CD4-positive, alpha-beta T cell (primary cell): ENCODE measurements at places on chromosomes 3 and 15. TPM values are rescaled to one million over a fixed set of nuclear protein-coding genes. Genes with fewer than 3 reads are reported as not detected.

GRCh38 chr3:72042397-72043203, 257.7 kb upstream of the PROK2 start:
- no peaks in the 10 kb centered on the region for H3K36me3 ChIP-seq
- H3K4me1 ChIP-seq, result no peaks in the 10 kb centered on the region
- no peak for DNase-seq
- H3K27me3 ChIP-seq, result peaks cover 5% of the 10 kb centered on the region
- H3K27ac ChIP-seq, result no peak overlapping the region

DNA sequence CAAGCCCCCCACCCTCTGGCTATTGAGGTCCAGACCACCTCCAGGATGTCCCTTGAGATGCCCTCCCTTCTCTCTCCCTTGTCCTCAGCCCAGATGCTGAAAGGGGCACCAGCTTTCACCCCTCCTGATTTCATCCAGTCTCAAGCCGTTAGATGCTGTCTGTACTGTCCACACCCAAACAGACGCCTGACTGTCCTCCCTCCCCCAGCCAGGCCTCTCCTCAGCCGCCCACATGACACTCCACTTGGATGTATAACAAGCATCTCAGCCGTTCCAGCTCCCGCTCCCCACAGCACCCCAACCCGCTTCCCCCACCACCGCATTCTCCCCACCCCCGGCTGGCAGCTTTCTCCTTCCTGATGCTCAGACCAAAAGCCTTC, 25.0 kb upstream of the CYP11A1 start:
- no peak for DNase-seq
- H3K27me3 ChIP-seq, result no peaks in the 10 kb centered on the region
- H3K4me1 ChIP-seq, result no peaks in the 10 kb centered on the region
- H3K27ac ChIP-seq, result no peak overlapping the region
- H3K4me3 ChIP-seq, result no peak overlapping the region
- H3K36me3 ChIP-seq, result no peaks in the 10 kb centered on the region

DNA sequence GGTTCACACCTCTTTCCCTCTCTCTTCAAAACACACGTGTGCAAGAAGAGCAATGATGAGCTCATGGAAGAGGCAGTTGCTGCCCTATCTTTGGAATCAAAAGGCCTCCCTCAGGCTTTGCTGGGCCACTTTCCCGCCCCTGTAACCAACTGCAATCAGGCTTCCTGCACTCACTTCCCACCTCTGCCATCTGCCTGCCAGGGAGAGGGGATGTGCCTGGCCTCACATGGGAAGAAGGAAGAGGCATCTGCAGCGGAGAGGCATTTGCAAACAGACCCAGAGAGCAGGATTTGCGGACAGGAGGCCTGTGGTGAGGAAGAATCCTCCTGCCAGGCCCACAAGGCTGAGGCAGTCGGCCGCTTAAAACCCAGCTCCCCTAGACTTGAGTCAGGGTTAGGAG, 175.6 kb upstream of the ATP10A start:
- H3K36me3 ChIP-seq, result no peaks in the 10 kb centered on the region
- no peaks in the 10 kb centered on the region for H3K27me3 ChIP-seq
- DNase-seq, result no peak
- no peaks in the 10 kb centered on the region for H3K4me1 ChIP-seq
- no peak overlapping the region for H3K4me3 ChIP-seq

- no peak overlapping the region for H3K4me3 ChIP-seq
- peak overlapping the region; percentile 42 for H3K27ac ChIP-seq
- H3K4me1 ChIP-seq, result peaks cover 27% of the 10 kb centered on the region
- no peak for DNase-seq
- peaks cover 46% of the 10 kb centered on the region for H3K36me3 ChIP-seq
- no peaks in the 10 kb centered on the region for H3K27me3 ChIP-seq
These were observed 15.5 kb upstream of the ZBED2 start for GRCh38 chr3:111610612-111611054.

DNA sequence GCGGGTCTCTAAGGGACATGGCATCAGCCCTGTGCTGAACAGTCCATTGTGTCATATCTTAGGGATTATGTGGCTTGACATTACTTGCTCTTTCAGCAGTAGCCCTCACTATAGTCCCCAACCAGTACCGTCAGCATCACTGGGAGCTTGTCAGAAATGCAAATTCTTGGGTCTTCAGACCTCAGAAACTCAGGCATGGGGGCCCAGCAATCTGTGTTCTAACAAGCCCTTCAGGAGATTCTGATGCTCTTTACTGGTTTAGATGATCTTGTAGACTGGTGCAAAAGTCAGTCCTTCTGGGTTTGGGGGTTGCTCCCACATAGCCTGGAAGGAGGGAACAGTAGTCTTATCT, 39.0 kb upstream of the TRAK1 start:
- H3K27ac ChIP-seq, result no peak overlapping the region
- no peaks in the 10 kb centered on the region for H3K36me3 ChIP-seq
- H3K4me3 ChIP-seq, result no peak overlapping the region
- DNase-seq, result no peak
- peaks cover 4% of the 10 kb centered on the region for H3K4me1 ChIP-seq
- H3K27me3 ChIP-seq, result no peaks in the 10 kb centered on the region

DNA sequence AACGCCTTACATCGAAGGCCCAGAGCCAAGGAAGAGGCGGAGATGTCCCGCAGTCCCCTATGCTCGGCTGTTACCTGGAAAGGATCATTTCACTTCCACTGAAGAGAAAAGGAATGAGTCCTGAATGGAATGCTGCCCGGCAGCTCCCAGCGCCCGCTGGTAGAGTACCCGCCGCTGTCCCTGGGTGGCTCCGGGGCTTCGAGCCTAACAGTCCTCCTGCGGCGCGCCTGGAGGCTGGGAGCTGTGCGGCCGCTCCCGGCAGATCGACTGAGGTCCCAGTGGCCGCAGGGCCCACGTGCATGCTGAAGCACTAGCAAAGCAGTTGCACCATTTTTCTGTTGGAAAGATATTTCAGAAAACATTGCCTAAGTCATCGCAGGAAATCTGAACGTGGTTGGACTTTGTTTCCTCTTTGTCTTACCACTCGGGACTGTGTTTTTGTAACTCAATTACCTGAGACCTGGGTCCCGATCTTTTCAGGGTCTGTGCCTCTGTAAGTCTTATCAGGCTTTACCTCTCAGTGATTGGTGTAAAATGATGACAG, 984 bp downstream of the RNU6-1 start:
- peak overlapping the region; percentile 85 for H3K4me3 ChIP-seq
- H3K36me3 ChIP-seq, result no peaks in the 10 kb centered on the region
- H3K27ac ChIP-seq, result peak overlapping the region; percentile 73
- peaks cover 25% of the 10 kb centered on the region for H3K27me3 ChIP-seq
- DNase-seq, result no peak
- peaks cover 55% of the 10 kb centered on the region for H3K4me1 ChIP-seq

DNA sequence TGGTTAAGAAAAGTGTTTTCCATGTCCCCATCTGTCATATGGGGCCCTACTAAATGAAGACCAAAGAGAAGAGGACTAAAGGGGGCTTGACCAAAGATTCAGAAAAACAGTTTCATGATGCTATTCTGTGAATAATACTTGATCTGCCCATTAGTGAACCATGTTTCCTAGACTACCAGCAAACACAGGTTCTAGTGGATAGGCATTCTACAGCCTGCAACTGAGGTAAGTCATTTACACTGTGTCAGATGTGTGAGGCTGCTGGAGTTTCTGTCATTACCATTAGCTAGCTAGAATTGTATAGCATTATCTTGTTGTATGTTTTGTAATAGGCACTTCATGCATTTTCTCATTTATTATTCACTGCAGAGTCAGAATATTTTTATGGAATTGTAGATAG, 6.6 kb downstream of the GPR171 start:
- no peak for DNase-seq
- H3K4me3 ChIP-seq, result no peak overlapping the region

GRCh38 chr3:37819591-37819990, 42.1 kb upstream of the CTDSPL start:
- DNase-seq, result no peak
- H3K4me3 ChIP-seq, result no peak overlapping the region
- peaks cover 2% of the 10 kb centered on the region for H3K27me3 ChIP-seq
- no peak overlapping the region for H3K27ac ChIP-seq

DNA sequence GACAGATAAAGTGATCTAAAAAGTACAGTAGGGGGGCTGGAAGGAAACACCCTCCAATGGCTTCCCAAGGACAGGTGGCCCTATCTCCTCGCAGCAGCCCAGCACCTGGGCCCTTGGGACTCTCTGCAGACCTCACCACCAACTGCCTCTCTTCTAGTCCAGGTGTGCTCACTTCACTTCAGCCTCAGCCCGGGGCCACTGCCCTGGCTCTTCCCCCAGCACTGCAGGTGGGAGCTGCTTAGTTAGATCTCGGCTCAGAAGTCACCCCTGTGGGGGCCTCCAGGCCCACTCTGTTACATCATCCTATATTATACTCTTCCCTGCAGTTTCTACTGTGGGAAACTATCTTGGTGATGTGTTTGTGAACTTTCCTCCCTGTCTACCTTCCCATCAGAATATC, 2.0 kb downstream of the KLF15 start:
- H3K4me3 ChIP-seq, result no peak overlapping the region
- no peak for DNase-seq
- H3K36me3 ChIP-seq, result no peaks in the 10 kb centered on the region
- no peak overlapping the region for H3K27ac ChIP-seq

GRCh38 chr3:65851827-65852226, 186.9 kb downstream of the MAGI1 start:
- no peak overlapping the region for H3K4me3 ChIP-seq
- H3K36me3 ChIP-seq, result no peaks in the 10 kb centered on the region
- H3K4me1 ChIP-seq, result no peaks in the 10 kb centered on the region
- no peaks in the 10 kb centered on the region for H3K27me3 ChIP-seq
- no peak for DNase-seq
- no peak overlapping the region for H3K27ac ChIP-seq

GRCh38 chr3:197880491-197881269, 69.3 kb upstream of the RPL35A start:
- no peaks in the 10 kb centered on the region for H3K27me3 ChIP-seq
- no peak for DNase-seq
- no peak overlapping the region for H3K27ac ChIP-seq
- peaks cover 50% of the 10 kb centered on the region for H3K36me3 ChIP-seq

DNA sequence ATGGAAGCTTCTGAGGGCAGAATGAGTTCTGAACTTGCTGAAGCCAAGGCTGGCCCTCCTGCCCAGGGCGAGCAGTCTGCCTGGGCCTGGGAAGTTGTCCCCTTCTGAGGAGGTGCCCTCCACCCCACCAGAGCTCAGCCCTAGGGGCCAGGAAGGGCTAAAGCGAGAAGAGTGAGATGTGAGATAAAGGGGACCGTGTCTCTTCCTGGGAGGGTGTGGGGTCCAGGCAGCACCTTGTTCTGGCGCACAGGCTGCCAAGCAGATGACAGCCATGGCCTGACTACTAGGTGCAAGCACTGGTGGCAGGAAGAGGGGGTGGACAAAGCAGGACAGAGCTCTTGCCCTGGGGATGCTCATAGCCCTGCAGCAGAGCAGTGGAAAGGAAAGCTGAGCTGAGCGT, 3.7 kb downstream of the PAK6 start:
- no peak for DNase-seq
- H3K4me3 ChIP-seq, result no peak overlapping the region
- no peaks in the 10 kb centered on the region for H3K36me3 ChIP-seq
- no peak overlapping the region for H3K27ac ChIP-seq

GRCh38 chr15:90013503-90013937, 12.4 kb downstream of the ZNF710 start:
- peak overlapping the region; percentile 14 for H3K27ac ChIP-seq
- H3K4me3 ChIP-seq, result peak overlapping the region; percentile 10
- H3K36me3 ChIP-seq, result no peaks in the 10 kb centered on the region
- DNase-seq, result no peak
- peaks cover 55% of the 10 kb centered on the region for H3K4me1 ChIP-seq

DNA sequence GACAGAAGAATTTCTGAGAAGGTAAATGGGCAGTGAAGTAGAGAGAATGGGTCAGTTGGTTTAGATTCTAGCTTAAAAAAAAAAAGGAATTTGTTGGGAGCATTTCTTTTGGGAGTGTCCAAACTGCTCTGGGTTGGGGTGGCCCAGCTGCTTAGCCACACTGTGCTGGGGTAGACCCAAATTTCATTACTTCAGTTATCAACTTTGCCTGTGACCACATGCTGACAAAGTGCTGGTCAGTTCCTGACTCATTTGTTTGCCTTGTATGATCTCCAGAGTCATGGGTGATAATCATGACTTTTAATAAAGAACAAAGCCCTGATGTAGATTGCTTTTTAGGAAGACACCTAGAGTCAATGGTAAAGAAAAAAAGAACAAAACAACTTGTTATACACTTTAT, 121.5 kb upstream of the FGF7 start:
- H3K27me3 ChIP-seq, result no peaks in the 10 kb centered on the region
- no peak overlapping the region for H3K4me3 ChIP-seq
- no peak for DNase-seq
- H3K36me3 ChIP-seq, result peaks cover 25% of the 10 kb centered on the region

DNA sequence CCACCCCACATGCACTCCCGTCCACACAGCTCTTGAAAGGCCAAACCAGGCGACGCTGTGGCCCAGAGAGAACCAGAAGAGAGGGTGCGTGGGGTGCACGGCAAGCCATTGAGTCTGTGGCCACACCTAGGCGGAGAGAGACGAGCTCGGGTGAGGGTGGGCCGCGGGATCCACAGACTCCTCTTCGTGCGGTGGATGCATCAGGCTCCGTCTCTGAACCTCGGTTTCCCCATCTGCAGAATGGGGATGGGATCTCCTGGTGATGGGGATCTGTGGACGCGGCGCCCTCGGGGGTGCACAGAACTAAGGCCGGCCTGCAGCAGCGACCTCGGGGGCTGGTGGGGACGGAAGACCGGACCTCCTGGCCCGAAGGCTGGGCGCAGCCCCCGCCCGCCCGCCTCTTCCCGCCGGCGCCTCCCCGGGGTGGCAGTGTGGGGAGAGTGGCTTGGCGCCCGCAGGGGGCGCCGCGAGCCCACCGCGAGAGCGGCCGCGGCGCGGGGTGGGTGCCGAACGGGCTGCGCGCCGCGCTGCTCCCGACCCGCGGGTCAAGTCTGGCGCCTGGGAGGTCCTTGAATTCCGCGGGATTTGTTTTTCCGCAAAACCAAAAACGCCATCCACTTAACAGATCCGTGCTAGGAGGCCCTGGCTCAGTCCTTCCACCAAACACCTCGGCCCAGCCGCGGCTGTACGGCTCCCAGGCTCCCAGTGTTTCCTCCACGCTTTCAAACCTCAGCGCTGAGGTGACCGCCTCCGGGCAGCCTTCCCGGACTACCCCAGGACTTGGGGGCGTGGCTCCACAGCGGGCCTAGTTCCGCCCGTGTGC, 13.2 kb upstream of the ADPGK start:
- peaks cover 8% of the 10 kb centered on the region for H3K27me3 ChIP-seq
- H3K27ac ChIP-seq, result no peak overlapping the region
- peak; percentile 17 for DNase-seq

GRCh38 chr15:78229431-78230406, 4.6 kb downstream of the ACSBG1 start:
- H3K27me3 ChIP-seq, result peaks cover 2% of the 10 kb centered on the region
- no peak overlapping the region for H3K27ac ChIP-seq
- no peaks in the 10 kb centered on the region for H3K4me1 ChIP-seq
- no peaks in the 10 kb centered on the region for H3K36me3 ChIP-seq
- no peak for DNase-seq

- no peaks in the 10 kb centered on the region for H3K36me3 ChIP-seq
- no peak overlapping the region for H3K27ac ChIP-seq
- peaks cover 34% of the 10 kb centered on the region for H3K4me1 ChIP-seq
- peak overlapping the region; percentile 81 for H3K4me3 ChIP-seq
These were observed 670 bp upstream of the ATP13A3 start for GRCh38 chr3:194487289-194488054.

GRCh38 chr3:55935241-55935640, 448.1 kb upstream of the WNT5A start:
- DNase-seq, result no peak
- no peaks in the 10 kb centered on the region for H3K36me3 ChIP-seq
- no peak overlapping the region for H3K27ac ChIP-seq
- no peak overlapping the region for H3K4me3 ChIP-seq

The CRABP1 gene
- not detected for total RNA-seq

The PLA2G4D gene
- not detected for total RNA-seq
